ENCODE measurements at places on chromosomes 13 and 19. TPM values are rescaled to one million over a fixed set of nuclear protein-coding genes. Genes with fewer than 3 reads are reported as not detected.

DNA sequence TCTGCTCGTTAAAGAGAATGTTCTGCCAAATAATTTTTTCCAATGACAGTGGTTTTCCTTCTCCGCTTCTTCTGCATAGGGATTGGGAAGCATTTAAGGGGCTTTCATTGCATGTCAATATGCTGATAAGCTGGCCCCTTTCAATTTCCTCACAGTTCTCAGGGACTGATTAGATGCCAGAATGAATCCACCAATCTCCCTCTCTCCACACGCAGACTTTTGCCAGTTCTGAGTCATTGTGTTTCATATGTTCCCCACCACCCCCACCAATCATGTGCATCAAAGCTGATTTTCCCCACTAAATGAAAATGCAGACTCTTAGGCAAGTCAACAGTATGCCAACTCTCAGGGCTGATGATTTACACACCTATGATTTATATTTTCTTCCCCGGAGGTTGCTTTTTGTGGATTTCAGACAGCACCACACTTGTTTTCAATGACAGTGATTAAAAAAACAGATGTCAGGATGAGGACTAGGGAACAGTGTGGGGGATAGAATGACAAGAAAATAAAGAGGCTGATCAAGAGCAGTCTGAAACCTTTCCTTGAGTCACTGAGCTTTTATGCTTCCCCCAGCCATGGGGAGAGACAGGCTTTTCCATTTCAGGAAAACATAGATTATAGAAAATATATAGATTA is 47.9 kb upstream of the C13orf42 start:
- DNase-seq: no peak
- H3K27me3 ChIP-seq: no peaks in the 10 kb centered on the region
- H3K27ac ChIP-seq: no peak overlapping the region
- no peaks in the 10 kb centered on the region for H3K36me3 ChIP-seq

DNA sequence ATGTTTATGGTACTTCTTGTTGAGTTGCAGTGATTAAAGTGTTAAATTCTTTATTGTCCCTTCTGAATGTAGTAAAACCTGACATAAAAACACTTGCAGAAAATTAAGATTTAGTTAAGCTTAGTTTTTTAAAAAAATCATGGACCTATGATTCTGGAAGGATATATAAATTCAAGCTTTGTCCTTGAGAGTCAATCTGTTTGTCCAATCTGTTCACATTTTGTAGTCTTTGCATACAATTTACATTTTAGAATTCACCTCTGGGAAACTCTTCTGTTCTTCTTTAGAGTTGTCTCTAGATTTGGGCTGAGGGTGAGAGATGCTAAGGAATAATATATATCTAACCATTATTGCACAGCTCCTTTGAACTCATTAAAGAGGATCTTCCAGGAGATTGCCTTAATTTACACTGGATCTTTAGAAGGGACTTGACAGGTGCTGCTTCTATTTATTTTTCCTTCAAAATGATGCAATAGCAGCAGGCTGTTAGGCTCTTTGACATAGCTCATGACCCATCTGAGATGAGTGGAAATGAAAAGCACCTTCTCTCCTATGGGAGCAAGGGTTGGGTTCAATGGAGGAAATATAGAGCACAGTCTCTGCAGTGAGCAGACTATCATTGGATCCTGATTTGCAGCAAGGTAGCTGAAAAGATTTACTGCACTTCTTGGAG is 433.9 kb downstream of the GPC6 start:
- no peak overlapping the region for H3K4me3 ChIP-seq
- DNase-seq: no peak
- H3K4me1 ChIP-seq: no peaks in the 10 kb centered on the region
- H3K36me3 ChIP-seq: no peaks in the 10 kb centered on the region
- H3K27ac ChIP-seq: no peak overlapping the region

DNA sequence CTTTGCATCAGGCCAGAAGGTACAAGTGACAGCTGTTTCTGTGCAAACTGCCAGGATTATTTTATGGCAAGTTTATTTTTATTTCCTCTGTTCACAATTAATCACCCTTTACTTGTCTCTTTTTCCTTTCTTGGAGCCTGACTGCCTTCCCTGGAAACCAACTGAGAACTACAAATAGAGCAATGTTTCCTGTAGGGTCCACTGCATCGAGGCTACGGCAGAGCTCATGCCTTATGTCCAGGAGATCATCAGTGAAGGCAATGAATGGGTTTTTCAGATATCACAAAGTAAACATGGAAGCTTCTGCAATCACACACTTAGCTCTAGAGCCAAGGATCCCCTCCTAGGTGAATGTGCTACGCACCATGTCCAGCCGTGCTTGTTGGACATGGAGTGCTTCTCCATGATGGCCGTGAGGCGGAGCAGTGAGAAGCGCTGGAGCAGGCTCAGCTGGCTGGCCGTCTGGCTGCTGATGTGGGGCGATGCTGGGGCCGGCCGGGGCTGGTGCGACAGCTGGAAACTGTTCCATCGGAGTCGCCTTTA is 110.9 kb downstream of the KL start:
- no peak overlapping the region for H3K4me3 ChIP-seq
- DNase-seq: no peak
- H3K27ac ChIP-seq: peak overlapping the region; percentile 29
- peaks cover 2% of the 10 kb centered on the region for H3K36me3 ChIP-seq

DNA sequence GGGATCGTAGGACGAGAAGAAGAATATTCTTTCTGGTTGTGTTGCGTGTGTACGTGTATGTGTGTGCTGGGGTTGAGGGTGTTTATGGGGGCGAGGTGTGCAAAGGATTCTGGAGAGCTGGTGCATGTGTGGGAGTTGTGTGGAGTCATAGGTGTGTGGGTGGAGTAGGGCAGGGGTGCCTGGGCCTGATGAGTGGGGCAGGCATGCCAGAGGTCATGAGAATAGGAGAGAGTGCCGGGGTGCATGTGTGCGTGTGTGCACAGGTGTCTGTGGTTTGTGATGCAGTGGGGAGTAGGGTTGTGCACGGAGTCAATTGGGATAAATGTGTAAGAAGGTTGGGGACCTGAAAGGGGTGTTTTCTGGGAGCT is 649 bp downstream of the TMEM91 start:
- H3K27me3 ChIP-seq: no peaks in the 10 kb centered on the region
- no peaks in the 10 kb centered on the region for H3K4me1 ChIP-seq
- peak overlapping the region; percentile 0 for H3K27ac ChIP-seq

DNA sequence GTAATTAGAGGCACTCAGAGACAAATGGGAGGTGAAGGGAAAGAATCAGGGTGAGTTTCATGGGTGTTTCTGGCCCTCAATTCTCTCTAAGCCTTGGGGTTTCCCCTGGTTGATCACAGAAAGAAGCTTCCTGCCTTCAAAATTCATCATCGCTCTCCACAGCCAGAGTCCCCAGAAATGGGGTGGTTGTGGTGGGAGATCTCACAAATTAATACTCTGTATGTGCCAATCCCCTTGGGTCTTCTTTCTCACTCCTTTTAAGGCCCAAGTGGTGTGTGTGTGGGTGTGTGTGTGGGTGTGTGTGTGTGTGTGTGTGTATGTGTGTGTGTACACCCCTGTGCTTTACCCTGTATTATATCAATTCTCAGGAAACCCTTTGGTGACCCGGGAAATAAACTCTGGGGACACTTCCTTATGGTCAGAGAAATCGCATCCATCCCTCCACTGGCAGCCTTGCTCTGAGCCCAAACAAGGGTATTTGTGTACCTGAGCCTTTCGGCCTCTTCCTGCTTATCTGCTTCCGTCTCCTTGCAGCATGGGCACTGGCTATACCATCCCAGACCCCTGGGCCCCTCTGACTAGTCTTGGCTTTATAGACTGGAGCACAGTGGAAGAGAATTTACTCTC is 2.8 kb upstream of the FCGBP start:
- H3K27ac ChIP-seq: no peak overlapping the region
- DNase-seq: no peak
- H3K4me1 ChIP-seq: no peaks in the 10 kb centered on the region
- H3K27me3 ChIP-seq: no peaks in the 10 kb centered on the region
- H3K4me3 ChIP-seq: no peak overlapping the region
- no peaks in the 10 kb centered on the region for H3K36me3 ChIP-seq

Gene CAPS
- 9.4 TPM for total RNA-seq

Gene ZNF709
- total RNA-seq: 5.1 TPM

Gene CYP2A6
- total RNA-seq: not detected
